ENCODE measurements at places on chromosomes 1 and 21.

GRCh38 chr1:33001282-33001681, 35.4 kb downstream of the AK2 start:
- no peak for DNase-seq

GRCh38 chr1:32933742-32934322, 30.8 kb downstream of the RNF19B start:
- peak; percentile 56 for DNase-seq

DNA sequence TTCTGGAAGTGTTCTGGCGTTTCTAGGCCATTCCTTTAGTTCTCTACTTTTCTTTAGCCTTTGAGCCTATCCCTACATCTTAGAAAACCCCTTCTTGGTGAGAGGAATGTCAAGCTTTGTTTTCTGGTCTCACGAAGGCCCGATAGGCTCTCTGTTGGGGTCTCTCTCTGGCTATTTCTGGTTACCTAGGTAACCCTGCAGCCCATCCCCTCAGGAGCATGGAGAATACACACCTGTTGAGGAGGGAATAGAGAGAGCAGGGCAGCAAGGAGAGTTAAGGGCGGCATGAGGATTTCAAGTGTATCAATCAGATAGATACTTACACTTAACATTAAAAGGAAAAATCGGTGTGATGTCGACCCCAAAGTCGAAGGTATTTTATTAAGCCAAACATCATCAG, 45.7 kb downstream of the LRRC8D start:
- no peak for DNase-seq

- no peak for DNase-seq
Measured at GRCh38 chr1:80445033-80445432, 1355.7 kb upstream of the ADGRL2 start.

DNA sequence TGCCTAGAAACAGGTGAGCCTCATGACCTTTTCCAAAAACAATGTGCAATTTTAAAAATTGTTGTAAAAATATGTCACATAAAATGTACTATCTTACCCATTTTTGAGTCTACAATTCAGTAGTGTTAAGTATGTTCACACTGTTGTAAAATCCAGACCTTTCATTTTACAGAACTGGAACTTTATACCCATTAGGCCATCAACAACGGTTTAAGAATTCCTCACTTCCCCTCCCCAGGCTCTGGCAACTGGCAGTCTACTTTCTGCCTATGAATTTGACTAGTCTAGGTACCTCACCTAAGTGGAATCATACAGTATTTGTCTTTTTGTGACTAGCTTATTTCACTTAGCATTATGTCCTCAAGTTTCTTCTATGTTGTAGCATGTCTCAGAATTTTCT, 8.6 kb downstream of the CTSE start:
- no peak for DNase-seq

DNA sequence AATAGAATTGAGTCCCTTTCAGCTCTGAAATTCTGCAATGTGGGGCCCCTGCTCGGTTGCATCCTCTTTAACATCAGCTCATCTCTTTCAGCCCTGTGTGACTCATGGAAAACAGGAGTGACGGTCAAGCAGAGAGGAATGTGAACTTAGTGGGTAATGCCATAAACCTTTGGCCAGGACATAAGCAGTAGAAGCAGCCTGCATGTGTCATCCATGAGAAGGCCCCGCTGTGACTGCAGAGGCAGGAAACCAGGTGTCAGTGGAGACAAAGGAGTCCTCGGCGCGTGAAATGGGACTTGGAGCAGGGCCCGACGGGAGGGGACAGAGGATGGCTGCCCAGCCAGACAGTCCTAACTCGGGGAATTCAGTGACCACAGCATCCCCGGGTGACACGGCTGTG, 21.1 kb upstream of the EPHB2 start:
- DNase-seq, result peak; percentile 76

- DNase-seq, result no peak
Measured at GRCh38 chr21:40769231-40769630, 77.7 kb downstream of the DSCAM start.

GRCh38 chr1:241627453-241628259, 12.5 kb downstream of the CHML start:
- no peak for DNase-seq

DNA sequence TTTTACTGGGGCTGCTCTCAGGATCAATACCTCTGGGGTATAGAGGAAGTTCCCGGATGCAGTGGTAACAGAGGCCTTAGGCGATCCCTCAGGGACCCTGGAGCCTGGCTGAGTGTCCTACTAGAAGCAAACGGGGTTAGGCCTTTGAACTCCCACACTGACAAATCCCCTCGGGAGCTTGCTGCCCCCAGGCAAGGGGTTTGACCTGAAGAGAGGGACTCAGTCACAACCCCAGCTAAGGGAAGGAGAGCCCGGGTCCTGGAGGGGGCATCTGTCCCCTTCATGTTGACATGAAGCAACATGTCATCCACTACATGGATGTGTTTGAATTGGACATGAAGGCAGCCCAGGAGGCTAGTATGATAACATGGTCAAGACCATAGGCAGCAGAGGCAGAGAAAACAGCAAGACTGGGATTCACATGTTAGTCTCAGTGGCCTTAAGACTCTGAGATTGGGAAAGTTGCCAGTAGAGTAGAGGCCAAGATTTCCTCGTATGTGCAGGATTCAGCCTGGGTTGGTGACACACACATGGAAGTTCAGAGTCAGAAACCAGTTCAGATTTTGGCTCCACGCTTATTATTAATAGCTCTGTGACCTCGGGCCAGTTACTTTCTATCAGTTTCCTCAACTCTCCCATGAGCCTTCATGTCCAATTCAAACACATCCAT, 101.5 kb downstream of the KCNN3 start:
- DNase-seq, result no peak

DNA sequence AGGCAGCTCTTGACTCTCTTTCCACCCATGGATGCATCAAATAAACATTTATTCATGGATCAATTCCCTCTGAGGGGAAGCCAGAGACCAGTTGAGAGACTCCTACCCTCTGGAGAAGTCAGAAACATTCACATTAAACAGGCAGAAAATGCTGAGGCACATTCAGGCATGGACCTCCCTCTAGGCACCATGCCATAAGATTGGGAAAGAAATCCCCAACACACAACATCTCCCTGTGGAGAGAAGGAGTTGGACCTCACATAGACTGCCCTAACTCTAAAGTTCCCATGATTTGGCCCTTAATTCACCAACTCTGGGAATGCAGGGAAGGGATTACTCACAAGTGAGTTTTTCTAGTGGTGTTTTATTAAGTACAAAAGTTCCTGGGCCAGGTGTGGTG, 415.3 kb upstream of the C1orf87 start:
- peak; percentile 46 for DNase-seq

DNA sequence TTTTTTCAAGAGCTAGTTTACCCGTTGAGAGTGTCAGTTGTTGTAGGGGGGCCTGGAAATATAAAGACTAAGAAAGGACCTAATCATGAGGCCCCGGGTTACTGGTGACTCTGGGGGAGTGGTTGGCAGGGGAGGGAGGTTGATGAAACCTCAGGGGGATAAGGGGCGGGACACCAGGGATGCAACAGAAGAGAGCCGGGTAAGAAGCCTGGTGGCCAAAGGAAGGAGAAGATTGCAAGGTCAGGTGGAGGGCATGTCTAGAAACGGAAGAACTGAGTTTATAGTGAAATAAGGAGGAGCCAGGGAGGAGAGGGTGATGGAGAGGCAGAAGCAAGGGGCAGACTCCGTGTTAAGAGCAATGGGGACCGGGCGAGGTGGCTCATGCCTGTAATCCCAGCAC, 12.5 kb upstream of the SPOCD1 start:
- DNase-seq, result no peak

GRCh38 chr21:21025742-21026141, 27.5 kb downstream of the NCAM2 start:
- DNase-seq, result no peak

DNA sequence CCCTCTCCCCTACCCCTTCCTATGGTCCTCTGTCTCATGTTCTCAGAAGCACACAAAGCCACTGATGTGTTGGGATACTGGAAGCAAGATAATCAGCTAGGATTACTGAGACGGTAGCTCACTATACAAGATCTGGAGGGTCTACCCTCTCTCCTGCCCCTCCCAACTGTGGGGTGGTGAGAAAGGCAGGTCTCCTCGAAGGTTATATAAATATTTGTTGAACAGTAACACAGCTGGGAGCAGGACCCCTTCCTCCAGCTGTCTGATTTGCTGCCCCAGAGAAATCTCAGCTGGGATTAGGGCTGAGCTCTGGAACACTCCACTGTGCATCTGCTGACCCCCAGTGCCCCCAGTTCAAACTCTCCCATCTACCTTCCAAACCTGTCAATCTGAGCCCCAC, 94.2 kb upstream of the IPO9 start:
- DNase-seq, result no peak
